Activated CD4-positive, CD25-positive, alpha-beta regulatory T cell (primary cell): ENCODE measurements at places on chromosomes 5 and 9.

GRCh38 chr5:98391921-98392625, 381.4 kb upstream of the RGMB start:
- DNase-seq: no peak

DNA sequence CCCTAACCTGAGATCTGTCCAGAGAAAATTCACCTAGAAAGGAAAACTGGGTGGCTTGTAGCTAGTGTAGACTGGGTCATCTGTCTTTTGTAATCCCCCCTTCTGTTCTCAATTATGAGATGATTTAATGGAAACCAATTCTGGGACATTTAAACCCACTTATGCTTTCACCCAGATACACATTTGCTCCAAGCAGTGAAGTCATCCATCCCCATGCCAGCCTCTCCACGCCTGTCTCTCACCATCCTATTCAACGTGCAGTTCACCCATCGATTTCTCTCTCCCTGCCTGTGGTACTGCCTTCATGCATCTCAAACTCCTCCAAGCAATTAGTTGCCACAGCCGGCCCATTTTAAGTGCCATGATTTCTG, 1.8 kb downstream of the PHF19 start:
- no peak for DNase-seq

DNA sequence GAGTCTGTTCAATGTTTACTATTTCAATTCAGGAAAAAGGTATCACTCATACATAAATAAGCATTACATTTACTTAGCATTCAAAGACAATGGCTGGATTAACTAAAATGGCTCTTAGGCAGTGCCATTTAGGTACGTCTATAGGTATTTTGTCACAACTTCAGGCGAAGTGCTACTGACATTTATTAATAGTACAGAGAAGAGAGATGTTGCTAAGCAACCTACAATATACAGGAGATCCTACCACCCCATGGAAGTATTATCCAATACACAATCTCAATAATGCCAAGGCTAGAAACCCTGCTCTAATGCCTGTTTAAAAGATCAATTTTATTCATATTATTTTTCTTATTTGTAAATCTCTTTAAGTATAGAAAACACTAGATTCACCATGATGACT, 76.0 kb downstream of the UBAP2 start:
- no peak for DNase-seq

DNA sequence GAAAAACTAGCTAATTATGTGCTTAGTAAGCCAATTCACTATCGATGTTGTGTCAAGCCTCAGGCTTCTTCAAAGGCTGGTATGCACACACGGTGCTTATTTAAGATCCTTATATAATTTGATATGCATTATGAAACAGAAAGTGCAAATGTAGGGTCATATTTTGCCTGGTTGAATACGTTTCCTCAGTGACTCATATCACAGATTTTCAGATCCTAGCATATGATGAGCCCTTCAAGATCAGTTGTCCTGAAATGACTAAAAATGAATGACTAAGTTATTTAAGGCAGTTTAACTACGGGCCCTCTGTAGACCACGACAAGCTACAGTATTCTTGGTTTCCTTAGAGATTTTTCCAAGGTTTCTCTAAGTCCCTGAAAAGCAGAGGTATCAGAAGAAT, 778.3 kb downstream of the PRELID2 start:
- no peak for DNase-seq

GRCh38 chr5:56692359-56693219, 122.8 kb upstream of the MAP3K1 start:
- no peak for DNase-seq

DNA sequence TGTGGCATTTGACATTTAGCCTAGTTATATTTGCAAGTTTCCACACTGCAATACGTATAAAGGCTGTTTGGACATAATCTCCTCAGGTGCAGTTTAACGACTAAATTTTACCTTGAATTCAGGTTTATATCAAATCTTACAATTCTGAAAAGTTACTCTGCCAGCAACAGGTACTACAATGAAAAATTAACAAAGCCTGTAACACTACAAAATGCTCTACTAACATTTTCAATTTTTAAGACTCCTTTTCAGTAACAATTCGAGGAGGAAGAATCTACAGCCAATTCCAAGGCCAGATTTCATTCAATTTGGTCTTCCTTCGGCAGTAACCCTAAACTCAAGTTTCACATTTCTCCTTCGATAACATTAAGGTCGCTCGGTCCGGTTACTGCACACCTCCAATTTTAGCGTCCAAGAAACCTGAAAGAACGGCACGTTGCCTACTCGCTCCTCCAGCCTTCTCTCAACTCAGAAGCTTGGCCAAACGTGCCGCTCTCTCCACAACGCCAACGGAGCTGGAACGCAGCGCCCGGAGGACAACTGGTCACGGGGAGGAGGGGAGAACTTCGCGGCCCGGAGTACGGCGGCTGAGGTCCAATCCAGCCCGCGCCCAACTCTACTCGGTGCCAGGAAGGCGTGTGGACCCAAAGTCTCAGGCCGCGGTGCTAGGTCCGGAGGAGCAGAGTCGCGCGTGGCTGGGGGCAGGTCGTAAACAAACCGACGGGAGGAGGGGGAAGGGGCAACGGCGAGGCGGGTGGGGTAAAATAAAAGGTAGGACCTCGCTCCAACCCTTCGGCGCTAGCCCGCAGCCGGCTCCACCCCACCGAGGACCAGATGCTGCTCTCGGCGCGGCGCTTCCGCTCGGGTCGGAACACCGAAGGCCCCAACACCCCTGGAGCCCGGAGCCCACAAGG, 681 bp downstream of the FNIP1 start:
- DNase-seq: peak; percentile 43

GRCh38 chr5:61525512-61526206, 193.6 kb downstream of the ZSWIM6 start:
- DNase-seq: no peak

- no peak for DNase-seq
Observed at GRCh38 chr5:53478411-53479044, 1.9 kb upstream of the FST start.

DNA sequence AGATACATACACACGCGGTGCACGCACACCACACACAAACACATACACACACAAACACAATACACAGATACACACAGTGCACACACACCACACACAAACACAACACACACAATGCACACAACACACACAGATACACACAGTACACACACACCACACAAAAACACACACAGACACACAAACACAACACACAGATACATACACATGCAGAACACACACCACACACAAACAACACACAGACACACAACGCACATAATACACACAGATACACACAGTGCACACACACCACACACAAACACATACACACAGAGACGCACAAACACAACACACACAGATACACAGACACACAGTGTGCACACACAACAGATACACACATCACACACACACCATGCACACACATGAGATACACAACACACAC, 5.9 kb upstream of the CCDC187 start:
- DNase-seq: no peak

DNA sequence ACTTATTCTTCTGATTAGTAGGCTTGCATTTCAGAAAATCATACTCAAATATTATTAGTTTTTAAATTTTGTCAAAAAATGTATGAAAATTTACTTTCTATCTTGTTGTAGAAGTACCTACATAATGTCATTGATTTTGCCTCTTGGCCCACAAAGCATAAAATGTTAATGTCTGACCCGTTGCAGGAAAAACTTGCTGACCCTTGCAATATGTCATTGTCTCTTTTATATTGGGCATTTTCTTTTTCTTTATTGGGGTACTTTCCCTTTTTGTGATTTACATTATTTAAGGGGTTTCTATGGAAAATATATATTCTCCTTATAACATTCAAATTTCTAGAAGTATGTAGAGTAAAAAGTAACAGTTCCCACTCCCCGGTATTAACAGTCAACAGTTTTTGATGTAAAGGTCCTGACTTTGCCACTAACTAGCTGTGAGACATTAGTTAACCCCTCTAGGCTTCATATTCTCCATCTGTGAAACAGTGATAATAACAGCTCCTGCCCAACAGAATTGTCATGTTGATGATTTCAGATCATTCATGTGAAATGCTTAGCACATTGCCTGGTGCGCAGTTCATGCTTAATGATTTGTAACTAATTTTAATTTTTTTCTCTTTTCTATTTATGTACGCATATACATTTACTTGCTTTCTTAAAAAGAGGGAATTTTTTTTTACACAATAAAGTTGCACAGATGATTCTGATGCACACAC, 243.2 kb downstream of the ARHGAP26 start:
- no peak for DNase-seq

- DNase-seq: no peak
Observed at GRCh38 chr5:51279983-51280706, 103.1 kb upstream of the ISL1 start.

DNA sequence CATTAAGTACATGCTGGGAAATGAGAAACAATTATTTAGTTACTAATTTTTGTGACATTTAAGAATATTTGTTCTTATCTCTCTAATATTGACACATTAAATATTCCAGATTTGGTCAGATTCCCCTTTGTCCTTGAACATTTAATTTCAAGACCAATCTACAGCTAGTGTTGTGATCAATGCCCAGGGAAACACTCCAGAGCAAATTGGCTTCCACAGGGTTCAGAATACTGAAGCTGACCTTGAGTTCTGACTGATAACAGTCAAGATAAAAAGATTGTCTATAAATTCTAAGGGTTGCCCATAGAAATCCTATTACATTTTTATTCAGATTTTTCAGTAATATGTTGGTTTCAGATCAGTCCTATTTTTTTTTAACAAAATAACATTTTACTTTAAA, 31.3 kb downstream of the ZFYVE16 start:
- DNase-seq: no peak

- no peak for DNase-seq
Observed at GRCh38 chr5:135446206-135446605, 942 bp downstream of the DCANP1 start.

GRCh38 chr9:35842795-35843194, 13.8 kb downstream of the TMEM8B start:
- no peak for DNase-seq

GRCh38 chr9:132049900-132050299, 29.8 kb downstream of the MED27 start:
- no peak for DNase-seq

DNA sequence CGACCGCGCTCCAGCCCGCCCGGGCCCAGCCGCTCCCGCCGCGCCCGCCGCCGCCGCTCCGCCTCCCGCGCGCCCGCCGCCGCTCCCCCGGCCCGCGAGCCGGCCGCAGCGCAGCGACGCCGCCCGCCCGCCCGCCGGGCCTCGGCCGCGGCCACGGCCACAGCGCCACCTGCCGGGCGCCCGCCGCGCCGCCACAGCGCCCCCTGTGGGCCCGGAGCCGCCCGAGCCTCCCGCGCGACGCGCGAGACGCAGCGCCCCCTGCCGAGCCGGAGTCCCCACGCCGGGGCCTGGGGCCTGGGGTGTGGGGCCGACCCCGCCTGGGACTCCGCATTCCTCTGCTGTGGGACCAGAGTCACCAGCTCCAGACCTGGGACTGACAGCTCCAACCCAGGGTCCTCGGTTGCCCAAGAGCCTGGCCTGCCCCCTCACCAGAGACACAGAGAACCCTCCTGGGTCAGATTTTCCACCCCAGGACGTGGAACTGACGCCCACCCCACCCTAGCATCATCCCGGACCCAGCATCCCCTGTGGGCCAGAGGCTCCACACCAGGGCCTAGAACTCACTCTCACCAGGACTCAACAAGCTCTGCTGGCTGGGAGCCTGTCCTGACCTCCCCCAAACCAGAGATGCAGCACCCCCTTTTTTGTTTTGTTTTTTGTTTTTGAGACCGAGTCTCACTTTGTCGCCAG, at the start of gene RAPGEF1:
Gene RAPGEF1, minus strand, starts transcription at position 118 of the 690 bp plus-strand sequence. CDS start 246 bp downstream, outside the sequence.
- peak; percentile 82 for DNase-seq

DNA sequence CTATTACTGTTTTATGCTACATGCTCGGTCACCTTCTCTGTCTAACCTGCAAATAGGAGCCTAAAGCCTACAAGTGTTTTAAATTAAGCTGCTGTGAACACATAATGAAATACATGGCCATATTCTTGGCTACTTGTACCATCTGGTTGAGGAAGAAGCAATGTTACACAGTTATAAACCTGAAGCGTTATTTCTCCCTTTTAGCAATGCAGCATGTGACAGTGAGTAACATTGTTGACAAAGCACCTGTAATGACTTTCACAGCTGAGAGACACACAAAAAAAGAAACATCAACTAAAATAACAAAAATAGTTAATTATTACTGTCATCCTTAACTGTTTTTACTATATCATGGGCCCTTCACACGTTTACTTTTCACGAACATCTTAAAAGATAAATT, 146.9 kb downstream of the RORB start:
- DNase-seq: no peak

DNA sequence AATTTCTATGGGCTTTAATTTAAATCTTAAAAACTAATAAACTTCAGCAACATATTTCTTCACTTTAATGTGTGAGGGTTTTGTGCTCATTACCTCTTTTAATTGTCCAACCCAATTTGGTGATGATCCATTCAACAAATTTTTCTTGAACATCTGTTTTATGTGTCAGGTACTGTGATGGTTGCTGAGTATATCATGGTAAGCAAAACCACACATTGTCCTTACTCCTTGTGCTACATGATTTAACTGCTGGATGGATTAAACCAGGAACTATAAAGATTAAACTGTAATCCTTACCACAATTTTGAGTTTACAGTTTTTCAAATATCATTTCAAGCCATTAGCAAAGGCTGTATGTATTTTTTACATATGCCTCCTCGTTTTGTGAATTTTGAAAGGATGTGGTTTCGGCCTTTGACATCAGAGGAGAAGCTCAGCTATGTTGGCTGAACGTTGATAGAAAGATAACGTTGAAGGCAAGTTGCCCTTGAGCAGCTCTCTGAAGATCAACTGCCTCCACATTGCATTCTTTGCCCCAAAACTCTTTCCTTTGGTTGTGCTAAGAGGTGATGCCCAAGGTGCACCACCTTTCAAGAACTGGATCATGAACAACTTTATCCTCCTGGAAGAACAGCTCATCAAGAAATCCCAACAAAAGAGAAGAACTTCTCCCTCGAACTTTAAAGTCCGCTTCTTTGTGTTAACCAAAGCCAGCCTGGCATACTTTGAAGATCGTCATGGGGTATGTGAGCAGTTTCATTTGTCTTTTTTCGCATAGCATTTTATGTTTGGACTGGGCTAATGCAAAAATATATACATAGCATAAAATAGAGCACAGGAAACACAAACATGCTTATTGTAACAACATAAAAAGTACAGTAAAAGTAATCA, at the start of gene ITK:
Gene ITK, plus strand, starts transcription at position 467 of the 891 bp plus-strand sequence. Its CDS starts 138 bp downstream, at position 605.
- no peak for DNase-seq

GRCh38 chr9:107489144-107489673, 360 bp downstream of the KLF4 start:
- DNase-seq: no peak
